ENCODE measurements at places on chromosomes 5 and 9. TPM values are rescaled to one million over a fixed set of nuclear protein-coding genes. Genes with fewer than 3 reads are reported as not detected.

DNA sequence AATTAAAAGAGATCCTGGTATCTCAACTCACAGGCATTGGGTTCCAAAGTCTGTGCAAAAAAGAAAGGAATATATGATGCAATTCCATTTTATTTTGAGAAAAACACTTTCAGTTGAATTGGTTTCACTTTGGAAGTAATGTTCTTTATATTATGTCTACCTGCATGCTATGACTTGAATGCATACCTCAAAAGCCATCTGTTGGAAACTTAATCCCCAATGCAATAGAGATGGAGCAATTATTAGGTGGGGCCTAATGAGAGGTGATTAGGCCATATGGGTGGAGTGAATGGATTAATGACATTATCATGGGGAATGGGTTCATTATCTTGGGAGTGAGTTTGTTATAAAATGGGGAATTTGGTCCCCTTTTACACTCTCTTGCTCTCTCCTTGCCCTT, 293.3 kb downstream of the CSNK1G3 start:
- no peak for DNase-seq

DNA sequence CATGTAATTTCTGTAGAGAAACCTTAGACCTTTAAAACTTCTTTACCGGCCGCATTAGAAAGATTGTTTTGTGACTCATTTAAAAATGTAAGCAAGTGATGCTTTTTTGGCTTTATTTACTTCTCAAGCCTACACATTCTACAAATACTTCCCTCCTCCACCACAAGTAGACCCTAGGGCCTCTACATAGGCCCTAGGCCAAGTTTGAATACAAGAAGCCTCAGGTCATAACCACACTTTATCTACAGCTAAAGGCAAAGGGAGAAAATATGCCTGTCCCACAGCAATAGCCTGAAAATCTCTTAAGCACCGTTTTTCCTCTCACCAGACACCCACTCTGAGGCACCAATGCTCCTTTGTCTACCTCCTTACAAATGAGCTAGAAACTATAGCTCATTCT, 53.9 kb downstream of the CSNK1A1 start:
- DNase-seq = peak; percentile 31

- peak; percentile 93 for DNase-seq
Observed at GRCh38 chr5:74201334-74202081, 439.0 kb downstream of the ENC1 start.

DNA sequence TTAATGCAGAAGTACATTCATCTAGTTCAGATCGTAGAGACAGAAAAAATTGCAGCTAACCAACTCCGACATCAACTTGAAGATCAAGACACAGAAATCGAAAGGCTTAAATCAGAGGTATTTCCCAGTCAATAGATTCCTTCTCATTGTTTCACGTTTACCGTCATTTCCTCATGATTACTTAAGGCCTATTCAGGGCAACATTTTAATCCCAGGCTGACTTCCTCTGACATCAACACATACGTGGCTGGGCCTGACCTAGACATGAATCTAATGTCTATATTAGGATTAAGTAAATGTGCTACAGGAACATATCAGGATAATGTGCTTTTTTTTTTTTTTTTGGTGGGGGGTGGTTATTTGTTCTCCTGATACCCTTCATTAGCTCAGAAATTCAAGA, 107.9 kb downstream of the RASGRF2 start:
- DNase-seq = no peak

DNA sequence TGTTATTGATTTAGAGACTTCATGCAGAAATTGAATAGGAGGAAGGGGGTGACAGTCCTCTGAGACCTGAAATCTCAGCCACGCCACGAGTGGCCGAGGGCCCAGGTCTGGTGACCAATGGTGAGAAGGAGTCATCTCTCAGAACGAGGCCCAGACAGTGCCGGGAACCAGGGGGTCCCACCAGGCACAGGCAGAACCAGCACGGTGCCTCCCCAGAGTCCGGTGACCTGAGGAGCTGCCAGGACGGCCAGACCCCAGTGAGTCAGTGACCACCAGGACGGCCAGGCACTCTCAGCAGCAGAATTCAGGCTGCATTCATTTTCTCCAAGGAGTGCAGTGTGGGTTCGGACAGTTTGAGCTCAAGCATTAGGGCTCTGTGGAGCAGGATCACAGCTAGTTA, 43.8 kb upstream of the NKD2 start:
- no peak for DNase-seq

Gene NEURL1B
- total RNA-seq = 3.8 TPM

DNA sequence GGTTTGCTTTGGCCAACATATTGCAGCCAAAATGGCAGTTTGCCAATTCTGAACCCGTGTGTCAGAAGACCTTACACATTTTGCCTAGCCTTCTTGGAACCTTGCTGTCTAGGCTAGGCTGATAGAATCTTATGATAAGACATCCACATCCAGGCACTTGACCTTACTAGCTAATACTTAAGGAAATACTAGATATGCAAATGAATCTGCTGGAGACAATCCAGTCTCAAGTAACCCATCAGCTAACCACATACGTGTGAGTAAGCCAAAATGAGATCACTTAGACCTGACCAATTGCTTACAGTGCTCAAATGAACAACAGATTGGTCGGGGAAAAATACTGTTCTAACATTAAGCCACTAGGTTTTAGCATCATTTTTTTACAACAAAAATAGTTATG, 1504.6 kb upstream of the CDH9 start:
- DNase-seq = peak; percentile 67

DNA sequence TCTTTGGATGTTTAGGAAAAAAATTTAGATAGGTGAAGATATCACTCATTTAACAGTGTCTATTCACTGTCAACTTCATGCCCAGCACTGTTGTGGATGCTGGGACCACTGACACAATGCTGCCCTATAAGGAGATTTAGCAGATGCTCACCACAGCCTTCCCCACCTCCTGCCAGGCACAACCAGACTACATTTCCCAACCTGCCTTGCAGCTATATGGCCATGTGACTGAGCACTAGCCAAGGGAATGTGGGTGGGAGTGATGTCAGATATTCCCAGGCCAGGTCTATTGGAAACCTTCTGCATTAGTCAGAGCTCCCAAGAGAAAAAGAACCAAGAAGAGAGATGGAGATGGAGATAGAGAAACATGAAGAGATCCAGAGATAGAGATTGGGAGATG, 302.6 kb upstream of the TAS2R1 start:
- peak; percentile 12 for DNase-seq

Gene PFN3
- total RNA-seq = not detected

- no peak for DNase-seq
Observed at GRCh38 chr9:131099102-131099606, 2.8 kb downstream of the AIF1L start.

GRCh38 chr5:10333154-10334006, 20.1 kb upstream of the MARCHF6 start:
- peak; percentile 43 for DNase-seq

Gene CYSRT1
- 2.0 TPM for total RNA-seq

Gene GFI1B
- total RNA-seq = 0.10 TPM

DNA sequence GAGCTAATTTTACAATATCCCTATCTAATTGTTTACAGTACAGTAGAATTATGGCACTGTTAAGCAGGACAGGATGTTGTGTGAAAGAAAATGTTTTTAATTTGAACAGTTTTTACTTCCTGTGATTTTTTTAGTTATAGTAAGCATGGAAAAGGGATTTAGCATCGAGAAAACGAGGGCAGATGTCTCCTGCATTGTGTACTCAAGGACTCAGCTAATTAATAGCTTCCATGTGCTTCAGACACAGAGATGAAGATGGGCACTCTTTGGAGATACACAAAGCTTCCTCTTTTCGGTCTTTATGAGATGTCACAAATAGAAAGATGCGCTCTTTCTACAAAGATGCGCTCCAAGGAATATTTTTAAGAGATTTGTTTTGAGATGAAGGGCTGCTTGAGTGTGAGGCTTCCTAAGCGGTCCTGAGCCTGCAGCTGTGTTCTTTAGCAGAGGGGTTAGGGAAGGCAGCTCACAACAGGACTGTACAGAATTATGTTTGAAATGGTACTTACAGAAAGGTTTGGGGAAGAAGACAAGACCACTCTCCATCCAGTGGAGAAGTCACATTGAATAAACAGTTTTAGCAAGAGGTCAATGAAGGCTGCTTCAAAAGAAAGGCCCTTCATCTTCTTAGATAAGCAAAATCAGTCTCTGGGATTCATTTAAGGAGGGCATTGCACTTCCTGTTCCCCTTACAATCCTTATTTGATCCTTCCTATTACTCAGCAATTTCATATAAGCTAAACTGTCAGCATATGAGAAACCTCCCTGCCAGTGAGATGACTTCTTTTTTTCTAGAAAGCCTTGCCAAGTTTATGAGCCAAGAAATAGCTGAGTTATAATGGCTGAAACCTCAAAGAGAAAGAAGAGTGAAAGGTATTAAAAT, 311.5 kb downstream of the EFNA5 start:
- DNase-seq = peak; percentile 41

- DNase-seq = no peak
Observed at GRCh38 chr9:81814794-81815464, 113.3 kb upstream of the SPATA31D4 start.

DNA sequence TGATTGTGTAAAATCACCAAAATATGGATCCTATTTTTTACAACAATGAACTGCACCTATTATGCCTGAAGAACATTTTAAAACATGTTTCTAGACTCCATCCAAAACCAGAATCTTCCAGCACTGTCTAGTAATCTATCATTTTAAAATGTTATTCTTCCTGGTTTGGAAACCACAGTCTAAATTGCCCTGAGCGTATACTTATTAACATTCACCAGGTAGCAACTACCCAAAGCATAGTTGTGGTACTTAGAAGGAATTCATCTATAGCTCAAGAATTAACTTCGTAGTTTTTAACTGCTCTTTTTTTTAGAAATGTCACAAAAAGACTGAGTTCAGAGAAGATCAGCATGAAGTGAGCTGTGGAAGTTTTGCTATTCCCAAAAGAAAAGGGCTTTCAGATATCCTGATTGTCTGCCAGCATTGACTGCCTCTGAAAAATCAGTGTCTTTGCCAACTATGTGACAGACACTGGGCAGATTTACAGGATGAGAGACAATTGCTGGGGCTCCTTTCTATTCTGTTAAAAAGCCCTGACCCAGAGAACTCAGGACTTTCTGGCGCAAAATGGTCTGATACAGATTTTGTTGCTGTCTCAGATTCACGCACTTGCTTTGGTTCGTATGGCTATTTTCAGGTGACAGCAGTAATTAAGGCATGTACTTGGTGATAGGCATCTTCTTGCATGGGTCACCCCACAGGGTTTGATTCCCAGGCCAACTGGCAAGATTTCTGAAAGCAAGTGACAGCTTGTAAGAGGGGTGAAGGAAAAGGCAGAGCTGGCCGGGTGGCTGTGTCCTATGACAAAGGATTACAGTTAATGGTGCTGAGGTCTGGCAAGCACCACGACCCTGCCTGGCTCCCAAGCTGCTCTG, 152.5 kb upstream of the RAI14 start:
- DNase-seq = no peak

DNA sequence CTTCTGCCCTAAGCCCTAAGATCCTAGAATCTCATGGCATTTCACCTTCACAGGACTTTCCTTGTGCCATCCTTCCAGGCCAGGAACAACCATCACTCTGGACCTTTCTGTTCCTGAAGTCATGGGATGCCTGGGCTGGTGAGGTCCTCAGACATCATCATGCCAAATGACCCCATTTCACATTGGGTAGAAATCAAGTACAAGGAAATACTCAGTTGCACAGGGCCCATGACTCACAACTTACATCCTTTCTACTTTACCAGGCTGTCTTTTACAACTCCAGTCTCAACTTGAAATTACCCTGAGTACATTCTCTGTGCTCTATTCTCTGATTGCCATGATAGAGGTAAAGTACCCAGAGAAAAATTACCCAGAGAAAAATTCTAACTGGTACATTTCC, 167.1 kb downstream of the PIK3R1 start:
- no peak for DNase-seq

Gene PIP5K1B
- total RNA-seq = 0.21 TPM

Gene SLC25A2
- total RNA-seq = 0.43 TPM

All from myocyte (in vitro differentiated cells).